ENCODE measurements at places on chromosomes 16 and 17.

- no peak for DNase-seq
Observed at GRCh38 chr16:21260870-21261791, 17.0 kb downstream of the CRYM start.

GRCh38 chr16:4840984-4841383 lies 6.1 kb downstream of the GLYR1 start:
- no peak for DNase-seq

- no peak for DNase-seq
Observed at GRCh38 chr17:57832314-57833178, 17.3 kb downstream of the MRPS23 start.

GRCh38 chr17:75404731-75405364 lies 630 bp downstream of the GRB2 start:
- DNase-seq = peak; percentile 27

- no peak for DNase-seq
Observed at GRCh38 chr16:4323845-4324488, 8.1 kb downstream of the GLIS2 start.

GRCh38 chr17:57086069-57086930 lies 1.3 kb downstream of the AKAP1 start:
- DNase-seq = no peak

DNA sequence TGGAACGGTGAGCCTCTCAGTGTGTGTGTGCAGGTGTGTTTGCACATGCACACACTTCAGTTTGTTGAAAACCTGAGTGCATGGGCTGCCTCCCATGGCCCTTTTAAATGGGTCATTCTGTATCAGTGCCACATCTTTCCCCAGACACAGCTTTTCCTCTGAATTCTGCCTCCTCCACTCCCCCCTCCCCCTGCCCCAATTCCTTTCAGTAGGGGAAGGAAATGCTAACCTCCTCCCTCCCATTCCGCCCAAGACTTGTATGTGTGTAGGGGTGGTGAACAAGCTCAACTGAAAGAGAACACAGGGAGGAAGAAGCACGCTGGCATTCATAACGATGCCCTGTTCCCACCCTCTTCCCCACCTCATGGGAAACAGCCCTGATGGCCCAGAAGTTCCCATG lies 34.3 kb downstream of the C17orf75 start:
- DNase-seq = no peak

DNA sequence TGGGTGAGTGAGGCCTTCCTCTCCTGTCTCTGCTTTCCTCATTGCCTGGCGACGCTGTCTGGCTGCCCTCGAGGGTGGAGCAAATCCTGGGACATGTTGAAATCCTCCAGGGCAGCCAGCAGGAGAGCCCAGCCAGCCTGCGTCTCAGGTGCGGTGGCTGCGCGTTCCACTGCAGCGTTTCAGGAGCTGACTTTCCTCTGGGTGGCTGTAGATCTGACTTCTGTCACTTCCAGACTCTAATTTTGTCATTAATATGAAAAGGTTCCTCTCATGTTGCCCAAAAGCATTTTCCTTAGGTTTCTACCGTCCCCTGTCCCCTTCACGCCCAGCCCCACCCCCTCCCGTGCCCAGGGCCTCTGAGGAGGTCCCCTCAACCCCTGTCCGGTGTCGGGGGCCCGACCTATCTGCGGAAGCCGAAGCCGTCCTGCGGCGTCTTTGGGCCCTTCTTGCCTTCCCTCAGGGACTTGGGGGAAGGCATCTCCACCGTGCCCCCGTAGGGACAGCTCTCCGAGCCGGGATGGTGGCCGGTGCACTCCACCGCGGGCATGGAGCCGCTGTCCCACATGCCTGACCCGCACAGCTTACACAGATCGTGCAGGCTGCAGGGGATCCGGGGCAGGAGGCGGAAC lies 95.1 kb downstream of the TBC1D16 start:
- no peak for DNase-seq

DNA sequence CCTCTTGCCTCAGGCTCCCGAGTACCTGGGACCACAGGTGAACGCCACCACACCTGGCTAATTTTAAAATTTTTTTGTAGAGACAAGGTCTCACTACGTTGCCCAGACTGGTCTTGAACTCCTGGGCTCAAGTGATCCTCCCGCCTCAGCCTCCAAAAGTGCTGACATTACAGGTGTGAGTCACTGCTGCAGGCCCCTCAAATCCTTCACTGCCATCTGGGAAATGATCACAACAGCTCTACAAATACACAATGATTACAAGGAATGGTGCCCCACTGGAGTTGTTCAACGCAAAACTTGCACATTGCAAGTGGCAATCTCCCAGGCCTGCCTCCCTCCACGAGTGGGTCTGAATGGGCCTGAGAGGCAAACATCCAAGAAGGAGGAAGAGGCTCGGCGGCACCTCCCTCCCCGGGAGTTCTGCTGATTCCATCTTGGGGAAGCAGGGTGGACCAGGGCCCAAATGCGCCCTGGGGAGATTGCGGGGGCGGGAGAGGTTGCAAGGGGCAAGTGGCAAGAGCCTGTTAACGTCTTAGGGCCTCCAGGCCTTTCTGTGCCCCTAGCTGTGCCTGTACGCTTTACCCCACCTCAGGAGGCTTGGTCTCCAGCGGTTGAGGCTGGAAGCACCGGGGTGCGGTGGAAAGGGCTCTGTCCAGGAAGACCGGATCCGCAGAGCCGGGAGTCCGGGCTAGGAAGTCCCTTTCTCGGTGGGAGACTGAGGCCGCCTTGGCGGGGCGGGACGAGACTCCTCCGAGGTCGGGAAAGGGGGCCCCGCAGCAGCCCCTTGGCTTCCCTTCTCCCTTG lies 656 bp upstream of the IGFBP4 start:
- DNase-seq = no peak

- no peak for DNase-seq
Observed at GRCh38 chr17:27518545-27519521, 62.6 kb downstream of the KSR1 start.
